ENCODE measurements at places on chromosomes 1 and 21.

- DNase-seq, result no peak
Measured at GRCh38 chr1:59697150-59697800, 117.5 kb upstream of the HOOK1 start.

DNA sequence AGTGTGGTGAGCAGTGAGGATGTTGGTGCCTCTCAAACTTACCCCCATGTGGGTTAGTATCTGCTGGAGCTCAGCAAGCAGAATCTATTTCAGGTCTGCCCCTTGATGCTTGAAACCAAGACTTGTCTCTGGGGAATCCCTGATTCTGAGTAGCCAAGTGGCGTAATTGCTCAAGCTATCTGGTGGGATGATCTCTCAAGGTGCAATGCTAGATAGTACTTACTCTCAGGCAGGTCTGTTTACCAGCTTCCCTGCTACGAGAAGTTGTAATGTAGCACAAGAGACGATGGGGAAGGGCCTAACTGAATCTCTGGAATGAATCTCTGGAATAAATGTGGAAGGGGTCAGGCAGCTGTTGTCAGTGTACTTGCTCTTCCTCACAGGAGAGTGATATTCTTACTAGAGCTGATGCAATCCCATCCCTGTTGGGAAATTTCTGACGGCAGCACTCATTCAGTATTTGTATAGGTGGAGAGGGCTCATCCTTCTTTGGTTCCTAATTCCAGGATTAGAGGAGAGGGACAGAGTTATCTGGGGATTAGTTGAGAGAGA, 65.4 kb downstream of the MACF1 start:
- DNase-seq, result no peak

- no peak for DNase-seq
Measured at GRCh38 chr1:162779043-162779442, 11.5 kb upstream of the HSD17B7 start.

- DNase-seq, result no peak
Measured at GRCh38 chr1:90710579-90711536, 6.2 kb downstream of the BARHL2 start.

DNA sequence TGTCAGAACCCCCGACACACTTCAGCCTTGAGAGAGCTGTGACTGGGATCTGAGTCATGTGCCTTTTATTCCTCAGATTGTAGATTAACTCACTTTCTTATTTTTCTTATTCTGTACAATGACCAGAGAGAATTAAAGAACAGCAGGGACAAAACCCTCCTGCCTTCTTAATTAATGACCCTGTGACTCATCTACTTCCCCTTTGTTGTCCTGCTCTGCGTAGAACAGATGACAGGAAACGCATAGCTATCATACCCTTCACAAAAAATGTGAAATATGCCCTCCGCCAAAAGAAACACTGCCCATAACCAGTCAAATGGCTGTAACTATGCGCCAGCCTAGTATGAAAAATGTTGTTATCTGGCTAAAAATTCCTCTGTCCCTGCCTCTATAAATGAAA, 9.1 kb upstream of the PADI2 start:
- no peak for DNase-seq

GRCh38 chr1:66750577-66750976, 1.7 kb upstream of the DYNLT5 start:
- no peak for DNase-seq

- DNase-seq, result no peak
Measured at GRCh38 chr1:89546082-89546889, 21.7 kb downstream of the LRRC8B start.

GRCh38 chr1:235434001-235434400, 66.8 kb downstream of the TBCE start:
- no peak for DNase-seq

DNA sequence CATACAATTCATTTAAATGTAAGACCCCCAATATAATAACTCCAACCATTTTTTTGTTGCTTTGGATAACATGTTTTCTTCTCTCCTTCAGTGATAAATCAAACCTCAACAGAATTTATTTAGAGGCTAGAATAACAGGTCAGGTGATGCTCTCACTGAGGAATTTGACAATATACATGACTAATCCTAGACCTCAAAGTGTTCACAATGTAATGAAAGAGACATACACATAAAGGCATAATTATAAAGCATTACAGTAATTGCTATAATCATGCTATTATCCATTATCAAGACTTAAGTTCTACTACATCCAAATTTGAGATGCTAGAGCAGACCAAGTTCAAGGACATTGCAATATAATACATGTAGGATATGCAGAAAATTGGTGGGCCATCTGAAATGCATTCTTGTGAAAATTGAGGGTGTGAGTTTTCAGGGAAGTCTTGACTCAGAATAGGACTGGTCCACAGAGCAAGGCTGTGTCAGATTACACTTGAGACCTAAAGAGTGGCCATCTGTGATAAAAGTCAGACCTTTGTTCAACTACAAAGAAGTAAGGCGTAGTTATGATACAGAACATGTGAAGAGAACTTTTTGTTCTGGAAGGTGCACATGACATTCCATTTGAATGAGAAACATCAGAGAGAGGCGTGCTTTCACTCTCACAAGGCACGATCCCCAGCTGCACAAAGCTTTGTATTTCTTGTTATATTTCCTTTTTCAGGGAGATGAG, 45.5 kb downstream of the UTP25 start:
- no peak for DNase-seq

DNA sequence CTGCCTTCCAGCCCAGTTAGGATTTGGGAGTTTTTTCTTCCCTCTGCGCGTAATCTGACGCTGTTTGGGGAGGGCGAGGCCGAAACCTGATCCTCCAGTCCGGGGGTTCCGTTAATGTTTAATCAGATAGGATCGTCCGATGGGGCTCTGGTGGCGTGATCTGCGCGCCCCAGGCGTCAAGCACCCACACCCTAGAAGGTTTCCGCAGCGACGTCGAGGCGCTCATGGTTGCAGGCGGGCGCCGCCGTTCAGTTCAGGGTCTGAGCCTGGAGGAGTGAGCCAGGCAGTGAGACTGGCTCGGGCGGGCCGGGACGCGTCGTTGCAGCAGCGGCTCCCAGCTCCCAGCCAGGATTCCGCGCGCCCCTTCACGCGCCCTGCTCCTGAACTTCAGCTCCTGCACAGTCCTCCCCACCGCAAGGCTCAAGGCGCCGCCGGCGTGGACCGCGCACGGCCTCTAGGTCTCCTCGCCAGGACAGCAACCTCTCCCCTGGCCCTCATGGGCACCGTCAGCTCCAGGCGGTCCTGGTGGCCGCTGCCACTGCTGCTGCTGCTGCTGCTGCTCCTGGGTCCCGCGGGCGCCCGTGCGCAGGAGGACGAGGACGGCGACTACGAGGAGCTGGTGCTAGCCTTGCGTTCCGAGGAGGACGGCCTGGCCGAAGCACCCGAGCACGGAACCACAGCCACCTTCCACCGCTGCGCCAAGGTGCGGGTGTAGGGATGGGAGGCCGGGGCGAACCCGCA, at the start of gene PCSK9:
Gene PCSK9, plus strand, starts transcription at position 207 of the 741 bp plus-strand sequence. Its CDS starts 290 bp downstream, at position 497.
- no peak for DNase-seq

DNA sequence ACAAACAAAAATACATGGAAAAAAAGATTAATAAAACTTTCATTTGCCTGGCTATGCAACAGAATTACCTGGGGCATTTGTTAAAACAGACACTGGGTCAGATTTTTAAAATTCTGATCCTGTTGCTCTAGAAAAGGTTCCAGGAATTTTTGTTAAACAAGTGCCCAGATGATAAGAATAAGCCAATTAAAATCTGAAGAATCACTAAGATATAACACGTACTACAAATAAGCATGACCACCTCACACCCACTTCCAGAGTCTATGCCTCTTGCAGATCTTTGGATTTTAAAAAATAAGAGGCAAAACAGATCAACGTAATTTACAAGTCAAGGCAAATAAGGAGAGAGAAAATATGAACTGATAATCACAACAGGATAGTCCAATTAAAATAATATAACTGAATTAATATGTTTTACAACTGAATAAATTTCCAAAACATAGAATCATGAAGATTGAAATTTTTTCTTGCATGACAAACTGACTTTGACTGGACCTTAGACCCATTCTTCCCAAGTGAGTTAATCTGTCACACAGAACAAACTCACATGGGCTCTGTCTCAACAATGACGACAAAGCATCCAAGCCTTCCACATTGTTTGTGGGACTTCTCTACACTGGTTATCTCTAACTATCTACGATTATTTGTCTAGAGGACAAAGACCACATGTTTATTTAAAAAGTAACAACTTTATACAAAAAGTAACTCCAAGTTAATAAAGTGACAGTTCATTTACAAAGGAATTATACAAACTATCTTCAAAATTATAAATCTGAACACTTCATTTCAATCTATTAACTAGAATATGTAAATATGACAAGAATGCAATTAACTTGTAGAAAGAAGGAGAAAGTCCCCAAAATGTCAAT, 56.9 kb downstream of the COP1 start:
- no peak for DNase-seq

GRCh38 chr1:54971317-54971791, 9.1 kb upstream of the TMEM61 start:
- DNase-seq, result no peak

DNA sequence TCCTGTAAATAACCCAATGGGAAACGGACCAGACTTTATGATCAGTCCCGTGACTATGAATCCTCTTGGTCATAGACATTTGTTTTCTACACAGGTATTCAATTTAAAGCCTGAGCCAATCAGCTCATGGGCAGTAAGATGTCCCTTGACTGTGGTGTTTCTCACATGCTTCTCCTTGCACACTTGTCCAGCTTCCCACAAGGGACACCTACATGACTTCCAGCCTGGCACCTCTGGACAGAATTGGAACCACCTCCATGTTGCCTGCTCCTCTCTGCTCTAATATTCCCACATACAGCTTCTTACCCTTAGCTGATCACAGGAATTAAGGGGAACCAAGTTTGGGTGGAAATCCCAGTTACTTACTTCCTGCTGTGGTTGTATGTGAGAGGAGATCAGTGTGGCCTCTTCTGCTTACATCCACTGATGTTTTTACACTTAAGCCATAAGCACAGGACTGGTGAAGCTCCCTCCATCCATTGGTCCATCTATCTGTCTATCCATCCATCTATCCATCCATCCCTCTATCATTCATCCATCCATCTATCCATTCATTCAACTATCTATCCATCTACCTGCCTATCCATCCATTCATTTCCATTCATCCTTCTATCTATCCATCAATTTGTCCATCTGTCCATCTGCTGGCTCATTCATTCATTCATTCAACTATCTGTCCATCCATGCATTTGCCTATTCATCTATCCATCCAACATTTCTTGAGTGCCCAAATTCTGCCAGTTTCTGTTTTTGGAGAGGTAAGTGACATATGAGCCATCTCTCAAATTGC, 16.4 kb downstream of the RUNX1 start:
- DNase-seq, result no peak

DNA sequence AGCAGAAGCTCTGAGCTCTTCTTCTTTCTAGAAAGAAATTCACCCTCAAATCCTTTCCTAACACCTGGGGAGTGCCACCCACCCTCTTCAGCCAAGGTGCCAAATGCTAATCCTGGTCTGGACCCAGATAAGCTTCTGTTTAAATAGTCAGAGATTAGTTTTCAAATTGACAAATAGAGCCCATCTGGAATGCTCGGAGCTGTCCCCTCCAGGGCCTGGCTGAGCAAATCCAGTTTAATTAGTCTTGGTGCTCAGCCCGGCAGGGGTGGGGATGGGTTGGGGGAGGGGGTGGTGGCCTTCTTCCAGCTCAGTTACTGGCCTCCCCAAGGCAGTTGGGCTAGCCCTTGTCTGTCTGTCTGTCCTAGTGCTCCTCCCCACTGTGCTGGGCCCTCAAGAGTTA, 269.5 kb downstream of the GRIK3 start:
- no peak for DNase-seq

DNA sequence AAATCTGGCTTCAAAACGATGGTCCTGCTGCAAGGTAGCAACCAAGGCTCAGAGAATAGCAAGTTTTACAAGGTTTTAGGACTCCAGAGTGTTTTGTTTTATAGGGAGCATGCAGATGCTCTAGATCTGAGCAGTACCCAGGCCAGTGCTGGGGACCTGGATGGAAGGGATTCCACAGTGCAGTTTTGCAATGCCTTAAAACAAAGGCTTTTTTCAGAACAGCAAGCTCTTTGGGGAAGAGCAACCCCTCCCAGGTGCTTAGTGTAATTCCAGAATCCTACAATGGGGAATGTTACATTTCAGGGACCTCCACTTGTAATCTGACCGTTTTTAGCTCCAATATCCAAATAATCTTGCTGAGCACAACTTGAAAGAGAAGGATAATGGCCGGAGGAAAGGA, 6.7 kb downstream of the ROR1 start:
- no peak for DNase-seq

GRCh38 chr1:223831755-223832636, 13.8 kb downstream of the TP53BP2 start:
- no peak for DNase-seq

- DNase-seq, result peak; percentile 66
Measured at GRCh38 chr21:41612674-41613532, 104.9 kb upstream of the TMPRSS2 start.

- DNase-seq, result no peak
Measured at GRCh38 chr1:15242766-15243165, 4.3 kb upstream of the FHAD1 start.

DNA sequence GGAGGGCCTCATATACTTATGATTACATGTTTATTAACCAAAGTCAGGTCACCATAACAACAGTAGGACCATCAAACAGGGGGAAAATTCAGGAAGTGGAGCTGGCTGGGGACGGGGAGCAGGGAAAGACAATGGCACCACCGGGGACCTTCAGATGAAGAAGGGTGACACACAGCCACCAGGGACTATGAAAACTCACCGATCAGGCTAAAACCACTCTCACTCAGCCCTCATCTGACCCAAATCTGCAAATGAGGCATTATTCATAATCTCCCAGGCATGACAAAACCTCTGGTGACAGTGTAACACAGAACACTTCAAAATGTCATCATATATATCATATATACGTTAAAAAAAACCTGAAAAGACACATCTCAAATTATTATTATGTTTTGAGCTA, 11.2 kb downstream of the MKNK1 start:
- DNase-seq, result no peak

DNA sequence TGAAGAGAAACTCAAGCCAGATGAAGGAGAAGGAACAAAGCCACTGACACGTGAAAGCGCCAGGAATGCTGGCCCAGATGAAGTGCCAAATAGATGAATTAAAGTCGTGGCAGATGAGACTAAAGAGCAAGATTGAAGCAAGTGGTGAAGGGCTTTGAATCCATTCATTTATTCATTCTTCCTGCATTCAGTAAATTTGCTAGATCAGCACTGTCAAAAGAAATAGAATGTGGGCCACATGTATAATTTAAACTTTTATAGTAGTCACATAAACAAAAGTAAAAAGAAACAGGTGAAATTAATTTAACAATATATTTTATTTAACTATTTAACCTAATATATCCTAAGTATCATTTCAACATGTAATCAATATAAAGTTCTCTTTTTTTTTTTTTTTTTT, 135.6 kb downstream of the ZZZ3 start:
- DNase-seq, result no peak

- DNase-seq, result no peak
Measured at GRCh38 chr1:45015683-45016082, 3.6 kb downstream of the UROD start.

GRCh38 chr1:168672278-168672677, 56.7 kb downstream of the DPT start:
- DNase-seq, result no peak

- DNase-seq, result no peak
Measured at GRCh38 chr21:15084668-15085067, 19.9 kb upstream of the NRIP1 start.

Measured in substantia nigra (tissue), 51 donors.